ENCODE measurements at places on chromosomes 7 and 10.
A peak's percentile ranks its signal among the peaks of the same experiment; 100 is the strongest.

DNA sequence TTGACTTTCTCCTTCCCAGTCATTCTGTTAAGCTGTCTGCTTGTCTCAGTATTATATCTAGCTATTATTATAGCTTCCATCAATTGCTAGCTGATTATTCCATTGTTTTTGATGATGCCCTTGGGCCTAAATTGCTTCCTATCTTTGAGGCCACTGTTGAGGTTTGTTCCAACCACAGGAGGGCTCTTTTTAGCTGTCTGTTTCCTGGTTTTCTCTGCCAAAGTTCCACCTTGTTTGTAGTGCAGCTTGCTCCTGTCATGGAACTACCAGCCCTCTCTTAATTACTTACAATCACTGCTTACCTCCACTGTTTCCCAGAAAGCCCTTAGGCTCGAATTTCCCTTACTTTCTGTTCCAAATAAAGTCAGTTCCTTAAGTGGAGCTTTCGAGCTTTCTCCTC, 118.7 kb upstream of the SEC61G start:
- DNase-seq = no peak

GRCh38 chr10:1483246-1483645, 254.1 kb downstream of the ADARB2 start:
- DNase-seq = no peak

- peak; percentile 58 for DNase-seq
Measured at GRCh38 chr7:112143136-112143535, 63.1 kb downstream of the DOCK4 start.

GRCh38 chr7:13850185-13850752, 139.2 kb downstream of the ETV1 start:
- DNase-seq = peak; percentile 99

DNA sequence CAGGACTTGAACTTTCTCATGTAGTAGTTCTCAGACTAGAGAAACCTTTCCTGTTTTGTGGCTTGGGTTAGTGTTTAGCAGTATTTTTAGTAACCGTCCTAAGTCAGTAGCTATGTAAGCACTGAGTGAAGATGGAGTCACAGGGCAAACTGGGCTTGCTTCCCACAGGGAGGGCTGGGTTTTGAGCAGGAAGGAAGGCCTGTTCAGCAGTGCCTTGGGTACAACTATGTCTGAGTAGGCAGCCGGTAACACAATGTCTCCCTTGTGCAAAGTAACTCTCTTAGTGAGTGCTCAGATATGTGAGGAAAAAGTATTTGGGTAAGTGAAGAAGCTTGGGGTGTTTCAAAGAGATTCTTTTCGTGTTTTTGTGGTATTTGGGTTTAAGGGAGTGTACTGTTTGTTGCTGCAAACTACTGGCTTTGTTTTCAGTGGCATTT, 96.4 kb downstream of the CCSER2 start:
- peak; percentile 98 for DNase-seq
